ENCODE measurements at places on chromosomes 16 and 17.

- DNase-seq: no peak
These were observed 175.2 kb upstream of the CHMP6 start for GRCh38 chr17:80816241-80817103.

DNA sequence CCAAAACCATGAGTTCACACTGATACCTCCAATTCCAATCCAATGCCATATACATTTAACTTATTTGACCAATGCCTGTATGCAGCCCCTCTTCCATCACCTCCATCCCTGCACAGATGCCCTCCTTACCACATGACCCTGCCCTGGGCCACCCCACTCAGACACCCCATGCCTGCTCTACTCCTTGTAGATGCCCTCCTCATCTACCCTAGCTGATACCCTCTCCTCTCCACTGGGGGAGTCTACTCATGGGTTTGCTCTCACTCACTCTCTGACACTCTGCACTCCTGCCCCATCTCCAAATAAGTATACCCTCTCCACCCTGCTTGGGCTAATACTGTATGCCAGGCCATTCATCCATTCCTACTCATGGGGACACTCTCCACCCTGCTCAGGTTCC is 16.0 kb upstream of the CMTM4 start:
- DNase-seq: no peak

DNA sequence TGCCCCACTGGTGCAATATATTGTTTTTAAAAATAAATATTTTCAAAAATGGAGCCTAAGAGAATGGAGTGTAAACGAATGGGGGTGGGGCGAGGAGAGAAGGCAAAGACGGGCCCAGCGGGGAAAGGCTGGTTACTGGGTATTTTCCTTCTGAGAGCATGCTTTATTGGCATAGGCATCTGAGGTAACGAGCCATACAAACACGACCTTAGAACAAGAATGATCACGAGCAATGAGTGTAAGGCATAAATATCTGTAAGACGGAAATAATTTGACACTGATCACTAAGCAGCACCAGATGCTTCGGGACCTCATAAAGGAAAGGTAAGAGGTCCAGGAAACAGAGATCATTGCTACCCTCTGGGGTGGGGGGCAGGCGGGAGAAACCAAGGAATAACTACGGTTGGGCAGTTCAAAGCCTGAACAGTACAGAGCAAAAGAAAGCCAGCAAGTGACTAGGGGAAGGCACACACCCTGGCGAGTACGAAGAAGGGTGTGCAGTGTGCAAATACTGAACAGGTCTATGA is 959 bp downstream of the SSH2 start:
- peak; percentile 7 for DNase-seq

DNA sequence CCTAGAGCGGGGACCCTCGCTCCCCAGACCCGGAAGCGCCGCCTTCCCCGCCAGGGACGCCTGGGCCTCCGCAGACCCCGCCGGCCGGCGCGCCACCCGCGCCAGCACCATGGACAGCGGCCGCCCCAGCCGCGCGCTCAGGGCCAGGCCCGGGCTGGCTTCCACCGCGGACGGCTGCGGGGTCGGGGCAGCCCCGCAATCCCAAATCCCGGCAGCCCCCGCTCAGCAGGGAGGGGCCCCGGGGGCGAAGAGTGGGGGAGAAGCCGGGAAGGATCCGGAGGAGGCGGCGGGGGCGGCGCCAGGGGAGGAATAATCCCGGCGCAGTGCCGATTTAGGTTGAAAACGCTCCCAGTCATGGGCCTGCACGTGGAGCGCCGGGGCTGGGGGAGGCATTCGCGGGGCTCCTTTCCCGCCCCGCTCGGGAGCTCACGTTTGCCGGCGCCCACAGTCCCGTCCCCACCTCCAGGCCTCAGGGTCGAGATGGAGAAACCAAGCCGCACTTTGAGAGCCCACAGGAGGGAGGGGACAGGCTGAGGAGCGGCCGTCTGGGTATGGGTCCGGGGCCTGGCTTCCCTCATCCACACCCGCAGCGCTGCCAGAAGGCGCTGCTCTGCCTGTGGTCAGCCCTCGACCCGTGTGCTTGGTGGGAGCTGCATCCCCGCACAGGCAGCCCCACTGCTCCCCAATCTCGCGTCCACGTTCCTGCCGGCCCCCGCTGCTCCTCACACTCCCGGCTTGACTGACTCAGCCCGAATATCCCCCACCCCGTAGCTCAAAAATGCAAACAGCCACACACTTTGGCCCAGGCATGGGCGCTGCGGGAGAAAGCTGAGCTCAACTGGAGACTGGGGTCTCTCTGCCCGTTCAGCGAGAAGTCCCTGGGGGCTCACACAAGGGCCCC is 4.7 kb downstream of the FBXL16 start:
- no peak for DNase-seq

DNA sequence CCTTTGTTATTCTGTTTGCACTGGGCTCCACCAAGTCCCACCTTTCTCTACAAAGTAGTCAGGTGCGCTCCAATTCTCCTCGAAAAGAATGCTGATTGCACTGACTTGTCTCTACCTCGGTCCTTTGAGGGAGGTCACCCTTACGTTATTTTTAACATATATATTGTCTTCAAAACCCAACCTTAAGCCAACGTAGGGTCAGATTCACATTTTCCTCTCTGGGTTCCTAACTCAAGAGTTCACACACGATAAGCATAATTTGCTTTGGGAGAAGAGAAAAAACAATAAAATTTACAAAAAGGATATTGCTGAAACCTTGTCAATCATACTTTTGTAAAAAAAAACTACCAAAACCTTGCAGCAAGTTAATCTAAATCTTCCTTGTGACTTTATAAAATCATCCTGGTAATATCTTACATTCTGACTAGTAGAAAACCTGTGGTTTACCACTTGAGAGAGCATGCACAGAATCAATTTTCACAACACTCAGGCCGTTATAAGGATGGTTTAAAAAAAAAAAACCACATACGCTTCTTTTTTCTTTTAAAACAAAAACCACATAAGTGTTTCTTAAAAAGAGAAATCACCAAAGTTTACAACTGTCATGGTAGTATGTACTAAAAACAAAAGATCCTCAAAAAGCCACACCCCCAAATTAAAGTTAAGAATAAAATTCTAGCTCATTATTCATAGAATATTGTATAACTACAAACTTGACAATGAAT is 72.2 kb upstream of the TRAP1 start:
- no peak for DNase-seq

DNA sequence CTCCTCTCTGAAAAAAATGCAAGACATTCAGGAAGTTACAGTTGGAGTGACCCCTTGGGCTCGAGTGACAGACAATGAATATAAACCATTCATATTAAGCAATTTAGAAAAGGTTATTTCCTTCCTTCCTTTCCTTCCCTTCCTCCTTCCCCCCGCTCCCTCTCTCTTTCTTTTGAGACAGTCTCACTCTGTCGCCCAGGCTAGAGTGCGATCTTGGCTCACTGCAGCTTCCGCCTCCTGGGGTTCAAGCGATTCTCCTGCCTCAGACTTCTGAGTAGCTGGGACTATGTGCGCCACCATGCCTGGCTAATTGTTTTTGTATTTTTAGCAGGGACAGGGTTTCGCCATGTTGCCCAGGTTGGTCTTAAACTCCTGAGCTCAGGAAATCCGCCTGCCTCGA is 13.2 kb downstream of the PSMD12 start:
- DNase-seq: no peak

DNA sequence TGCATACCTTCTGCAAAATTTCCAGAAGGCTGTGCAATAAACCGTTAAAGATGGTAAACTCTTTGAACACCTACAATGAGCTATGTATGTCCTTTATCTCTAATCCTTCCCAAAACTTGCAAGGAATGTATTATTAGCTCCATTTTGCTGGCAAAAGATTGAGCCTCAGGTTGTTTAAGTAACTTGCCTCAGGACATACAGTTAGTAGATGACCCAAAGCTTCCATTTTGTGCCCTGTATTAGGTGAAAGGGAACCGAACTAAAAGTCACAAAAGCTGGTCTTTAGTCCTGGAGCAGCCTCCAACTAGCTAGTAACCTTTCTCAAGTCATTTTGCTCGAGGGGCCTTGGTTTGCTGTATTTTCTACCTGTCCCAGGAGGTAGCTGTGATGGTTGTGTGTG is 4.3 kb downstream of the ADGRG3 start:
- DNase-seq: no peak

DNA sequence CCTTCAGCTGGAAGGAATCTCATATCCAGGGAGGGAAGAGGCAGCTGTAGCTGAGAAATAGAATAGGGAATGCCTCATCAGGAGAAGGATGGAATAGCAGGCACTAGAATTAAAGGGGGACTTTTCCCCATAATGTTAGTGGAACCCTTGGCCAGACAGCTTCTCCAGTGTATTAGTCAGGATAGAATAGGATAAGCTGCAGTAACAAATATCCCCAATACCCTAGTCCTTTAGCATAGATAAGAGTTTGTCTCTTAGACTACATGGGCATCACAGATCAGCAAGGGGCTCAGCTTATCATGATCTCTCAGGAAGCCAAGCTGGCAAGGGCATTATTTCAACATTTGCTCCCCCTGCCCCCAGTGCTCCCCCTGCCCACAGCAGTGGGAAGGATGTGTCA is 44.7 kb upstream of the RPL38 start:
- no peak for DNase-seq

- DNase-seq: no peak
These were observed 24.6 kb downstream of the TMEM132E start for GRCh38 chr17:34603974-34604373.

GRCh38 chr17:77189148-77189547 is 48.4 kb downstream of the SEC14L1 start:
- DNase-seq: no peak

DNA sequence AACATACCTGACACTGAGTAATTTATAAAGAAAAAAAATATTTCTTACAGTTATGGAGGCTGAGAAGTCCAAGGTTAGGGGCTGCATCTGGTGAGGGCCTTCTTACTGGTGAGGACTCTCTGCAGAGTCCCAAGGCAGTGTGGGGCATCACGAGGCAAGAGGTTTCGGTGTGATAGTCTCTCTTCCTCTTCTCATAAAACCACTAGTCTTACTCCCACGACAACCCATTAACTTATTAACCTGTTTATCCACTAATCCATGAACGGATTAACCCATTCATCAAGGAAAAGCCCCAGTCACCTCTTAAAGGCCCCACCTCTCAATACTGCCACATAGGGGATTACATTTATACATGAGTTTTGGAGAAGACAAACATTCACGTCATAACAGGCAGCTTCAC is 20.1 kb downstream of the CIITA start:
- no peak for DNase-seq

DNA sequence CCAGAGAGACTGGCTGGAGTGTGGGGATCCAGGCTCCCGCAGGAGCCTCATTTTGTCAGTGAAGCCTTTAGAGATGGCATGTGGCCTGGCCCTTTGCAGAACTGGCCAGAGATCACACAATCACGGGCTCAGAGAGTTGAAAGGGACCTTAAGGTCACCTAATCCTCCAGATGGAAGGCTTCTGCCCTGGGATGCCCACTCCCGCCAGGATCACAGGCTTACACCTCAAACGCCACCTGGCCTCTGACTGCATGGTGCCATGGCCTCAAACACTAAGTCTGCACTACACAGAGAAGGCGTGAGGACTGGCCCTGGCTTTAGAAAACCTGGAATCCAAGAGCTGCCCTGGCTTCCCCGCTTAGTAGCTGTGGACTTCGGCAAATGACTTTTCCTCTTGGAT is 306.8 kb upstream of the CCL2 start:
- DNase-seq: no peak

DNA sequence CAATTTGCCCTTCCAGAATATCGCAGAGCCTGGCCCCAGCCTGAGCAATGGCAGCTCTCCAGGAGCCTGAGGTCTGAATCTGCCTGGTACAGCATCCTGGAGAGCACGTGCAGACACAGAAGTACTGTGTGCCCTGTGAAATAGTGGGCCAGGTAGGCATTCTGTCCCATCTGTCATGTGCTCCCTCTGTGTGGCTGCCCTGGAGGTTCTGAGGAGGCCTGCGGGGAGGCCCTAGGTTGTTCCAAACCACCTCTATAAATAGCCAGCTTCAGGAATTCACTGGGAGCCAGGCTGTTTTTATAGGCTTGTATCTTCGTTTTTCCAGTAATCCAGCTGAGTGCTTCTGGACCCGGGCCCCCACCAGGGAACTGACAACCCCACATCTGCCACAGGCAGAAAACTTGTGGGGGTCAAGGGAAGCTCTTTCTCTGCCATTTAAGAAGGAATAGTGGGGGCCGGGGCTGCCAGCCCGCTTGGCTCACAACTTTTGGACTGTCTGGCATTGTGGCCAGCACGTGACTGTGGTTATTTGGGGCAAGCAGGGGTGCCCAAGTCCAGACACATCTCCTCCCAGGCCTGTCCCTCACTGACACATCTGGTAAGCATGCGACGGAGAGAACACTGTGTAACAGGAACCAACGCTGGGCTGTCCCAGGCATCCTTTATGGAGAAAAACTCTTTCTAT is 356.3 kb upstream of the TNRC6C start:
- peak; percentile 48 for DNase-seq

- no peak for DNase-seq
These were observed 1.6 kb upstream of the IGFALS start for GRCh38 chr16:1794908-1795666.

GRCh38 chr16:54365990-54366634 is 79.5 kb upstream of the IRX3 start:
- no peak for DNase-seq

- DNase-seq: no peak
These were observed 6.7 kb downstream of the KCNJ12 start for GRCh38 chr17:21382560-21383495.

GRCh38 chr16:57556941-57557541 is 14.6 kb downstream of the ADGRG5 start:
- DNase-seq: no peak

GRCh38 chr17:32303781-32304288 is 38.1 kb downstream of the C17orf75 start:
- no peak for DNase-seq

- DNase-seq: no peak
These were observed 204.8 kb upstream of the COX10 start for GRCh38 chr17:13864521-13864920.

All from brain microvascular endothelial cell (primary cell).